NCI-H187 treated with DMSO at 0.1 percent for 48 hours (cell line): ENCODE measurements at places on chromosomes 3 and 15.

DNA sequence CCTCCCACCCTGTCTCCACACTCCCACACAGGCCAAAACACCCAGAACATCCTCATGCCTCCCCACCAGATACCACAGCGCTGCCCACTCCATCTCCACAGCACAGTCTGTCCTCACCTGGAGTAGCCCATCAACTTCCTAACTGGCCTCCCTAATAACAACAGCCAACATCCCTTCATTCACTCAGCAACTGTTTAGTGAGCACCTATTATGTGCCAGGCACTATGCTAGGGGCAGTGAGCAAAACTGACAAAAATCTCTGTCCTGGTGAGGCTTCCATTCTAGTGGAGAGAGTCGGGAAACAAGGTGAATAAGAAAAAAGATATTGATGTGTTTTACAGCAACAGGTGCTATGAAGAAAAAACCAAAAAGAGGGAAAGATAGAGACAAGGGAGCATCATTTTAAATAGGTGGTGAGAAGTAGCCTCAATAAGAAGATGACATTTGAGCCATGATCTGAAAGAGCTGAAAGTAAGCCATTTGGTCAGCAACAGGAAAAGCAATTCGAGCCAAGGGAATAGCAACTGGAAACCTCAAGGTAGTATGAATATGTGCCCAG lies 523.9 kb downstream of the SHQ1 start:
- DNase-seq: no peak

DNA sequence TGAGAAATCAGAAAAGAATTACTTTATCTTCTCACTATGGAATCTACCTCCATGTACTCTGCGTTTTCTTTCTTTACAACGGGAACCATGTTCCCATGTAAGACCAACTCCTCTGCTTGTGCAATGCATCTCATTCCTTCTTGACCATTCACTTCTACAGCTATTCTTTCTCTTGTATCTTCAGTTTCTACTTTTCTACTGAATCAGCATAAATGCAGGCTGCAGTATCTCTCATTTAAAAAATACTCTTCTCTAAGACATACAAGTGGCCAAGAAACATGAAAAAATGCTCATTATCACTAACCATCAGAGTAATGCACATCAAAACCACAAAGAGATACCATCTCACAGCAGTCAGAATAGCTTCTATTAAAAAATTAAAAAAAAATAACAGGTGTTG lies 74.1 kb upstream of the NANOGP8 start:
- DNase-seq: no peak

DNA sequence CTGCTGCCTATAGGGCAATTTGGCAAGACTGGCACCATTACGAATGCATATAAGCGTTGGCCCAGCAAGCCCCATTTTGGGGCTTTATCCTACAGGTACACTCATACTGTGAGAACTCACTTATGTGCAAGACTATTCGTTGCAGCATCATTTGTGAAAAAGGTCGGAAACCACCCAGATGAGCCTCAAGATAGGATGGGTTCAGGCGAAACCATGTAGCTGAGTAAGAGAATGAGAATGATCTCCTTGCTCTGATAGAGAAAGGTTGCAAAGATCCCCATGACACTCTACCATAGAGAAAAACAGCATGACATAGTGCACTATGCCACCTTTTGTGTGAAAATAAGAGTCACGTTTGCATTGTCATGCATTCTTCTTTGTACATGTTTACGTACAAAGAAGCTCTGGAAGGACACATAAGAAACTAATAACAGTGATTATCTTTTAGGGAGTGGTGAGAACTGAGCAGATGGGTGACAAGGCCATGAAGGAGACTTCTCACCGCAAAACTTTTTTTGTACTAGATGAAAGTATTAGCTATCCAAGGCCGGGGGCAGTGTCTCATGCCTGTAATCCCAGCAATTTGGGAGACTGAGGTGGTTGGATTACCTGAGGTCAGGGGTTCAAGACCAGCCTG lies 50.0 kb downstream of the RHCG start:
- no peak for DNase-seq

DNA sequence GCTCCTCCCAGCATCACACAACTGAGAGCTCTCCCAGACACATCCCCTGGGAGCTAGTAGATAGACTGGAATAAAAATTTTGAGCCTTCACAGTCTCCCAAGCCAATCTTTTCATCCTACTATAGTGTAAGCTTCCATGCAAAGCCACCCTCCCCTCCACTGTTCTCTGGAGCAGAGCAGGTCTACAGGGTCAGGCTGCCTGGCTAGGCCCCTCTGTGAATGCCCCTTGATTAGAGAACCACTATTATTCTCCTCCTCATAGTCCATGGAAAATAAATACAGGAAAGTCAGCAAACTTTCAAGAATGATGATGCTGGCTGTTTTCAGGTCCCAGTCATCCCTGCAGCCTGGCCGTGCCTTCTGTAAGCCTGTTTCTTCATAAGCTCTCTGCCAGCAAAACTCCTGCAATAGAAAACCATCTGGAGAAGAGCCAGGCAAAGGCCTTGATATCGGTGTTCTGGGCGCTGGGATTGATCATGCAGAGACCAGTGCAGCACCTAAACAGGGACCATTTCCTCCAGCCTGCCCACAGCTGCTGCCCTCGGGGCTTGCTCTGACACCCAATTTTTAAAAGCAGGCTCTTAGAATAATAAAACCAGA lies 51.7 kb downstream of the CRYGS start:
- no peak for DNase-seq

DNA sequence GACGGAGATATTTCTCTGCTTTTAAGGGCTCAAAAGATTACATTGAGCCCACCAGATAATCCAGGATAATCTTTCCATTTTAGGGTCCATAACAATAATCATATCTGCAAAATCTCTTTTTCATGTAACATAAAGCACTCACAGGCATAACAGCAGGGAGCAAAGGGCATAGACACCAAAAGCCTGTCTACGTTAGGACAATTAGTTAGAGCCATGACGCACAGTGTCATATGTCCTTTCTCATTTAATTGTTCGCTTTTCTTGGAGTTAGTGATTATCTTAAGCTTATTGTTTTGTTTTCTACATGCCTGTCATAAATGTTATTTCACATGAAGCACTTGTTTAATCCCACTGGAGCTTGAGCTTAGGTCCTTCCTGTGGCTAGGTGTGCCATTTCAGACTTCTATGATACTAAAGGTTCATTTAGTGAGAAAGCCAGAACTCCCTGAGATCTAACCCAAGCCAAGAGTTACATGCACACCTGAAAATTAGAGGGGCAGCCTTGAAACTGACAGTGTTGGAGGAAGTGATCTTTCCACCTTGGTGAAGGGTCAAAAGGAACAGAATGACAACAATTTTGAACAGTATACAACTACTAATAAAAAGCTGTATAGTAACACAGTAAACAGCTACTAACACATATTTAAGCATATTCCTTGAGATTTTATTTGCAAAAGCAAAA lies 11.7 kb upstream of the HHATL start:
- DNase-seq: no peak

- DNase-seq: no peak
Observed at GRCh38 chr15:92600856-92601255, 54.7 kb downstream of the FAM174B start.

DNA sequence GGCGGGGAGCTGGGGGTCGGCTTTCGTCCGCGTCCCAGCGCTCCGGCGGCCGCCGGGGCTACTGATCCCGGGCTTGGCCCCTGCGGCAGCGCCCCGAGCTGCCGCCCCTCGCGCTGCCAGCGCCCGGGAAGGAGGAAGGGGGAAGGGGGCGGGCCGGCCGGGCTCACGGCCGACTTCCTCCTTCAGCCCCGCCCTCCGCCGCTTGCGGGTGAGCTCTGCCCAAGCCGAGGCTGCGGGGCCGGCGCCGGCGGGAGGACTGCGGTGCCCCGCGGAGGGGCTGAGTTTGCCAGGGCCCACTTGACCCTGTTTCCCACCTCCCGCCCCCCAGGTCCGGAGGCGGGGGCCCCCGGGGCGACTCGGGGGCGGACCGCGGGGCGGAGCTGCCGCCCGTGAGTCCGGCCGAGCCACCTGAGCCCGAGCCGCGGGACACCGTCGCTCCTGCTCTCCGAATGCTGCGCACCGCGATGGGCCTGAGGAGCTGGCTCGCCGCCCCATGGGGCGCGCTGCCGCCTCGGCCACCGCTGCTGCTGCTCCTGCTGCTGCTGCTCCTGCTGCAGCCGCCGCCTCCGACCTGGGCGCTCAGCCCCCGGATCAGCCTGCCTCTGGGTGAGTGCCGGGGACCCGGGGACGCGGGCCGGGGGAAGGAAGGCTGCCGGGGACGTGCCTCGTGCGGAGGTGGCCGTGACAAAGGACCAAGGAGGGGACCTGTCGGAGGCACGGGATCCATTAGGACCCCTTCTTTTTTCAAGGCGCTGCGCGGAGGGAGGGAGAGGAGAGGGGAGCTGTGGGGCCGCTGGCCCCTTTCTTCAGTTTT lies at the start of gene SEMA4B:
Gene SEMA4B (plus strand): TSS at position 201 of the 814 bp plus-strand sequence. CDS start 249 bp downstream, at position 450.
- DNase-seq: no peak

DNA sequence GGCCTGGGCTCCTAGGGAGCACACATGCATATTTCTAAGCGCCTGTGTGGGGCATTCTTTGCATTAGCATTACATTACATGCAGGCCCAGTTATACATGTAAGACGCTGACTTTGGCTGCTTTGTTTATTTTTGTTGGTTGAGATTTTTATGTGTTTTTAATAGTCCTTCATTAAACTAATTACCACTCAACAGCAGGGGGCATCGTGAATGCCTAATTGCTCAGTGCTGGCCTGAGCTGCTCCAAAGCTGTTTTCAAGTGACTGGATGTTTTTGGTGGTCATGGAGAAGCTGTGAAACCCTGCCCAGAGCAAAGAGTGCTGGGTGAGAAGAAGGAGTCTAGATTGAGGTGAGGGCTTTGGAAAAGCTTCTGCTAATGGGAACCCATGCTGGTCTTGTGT lies 41.5 kb downstream of the GPD1L start:
- DNase-seq: no peak

GRCh38 chr3:15292765-15293522 lies 39.4 kb downstream of the SH3BP5 start:
- DNase-seq: no peak

DNA sequence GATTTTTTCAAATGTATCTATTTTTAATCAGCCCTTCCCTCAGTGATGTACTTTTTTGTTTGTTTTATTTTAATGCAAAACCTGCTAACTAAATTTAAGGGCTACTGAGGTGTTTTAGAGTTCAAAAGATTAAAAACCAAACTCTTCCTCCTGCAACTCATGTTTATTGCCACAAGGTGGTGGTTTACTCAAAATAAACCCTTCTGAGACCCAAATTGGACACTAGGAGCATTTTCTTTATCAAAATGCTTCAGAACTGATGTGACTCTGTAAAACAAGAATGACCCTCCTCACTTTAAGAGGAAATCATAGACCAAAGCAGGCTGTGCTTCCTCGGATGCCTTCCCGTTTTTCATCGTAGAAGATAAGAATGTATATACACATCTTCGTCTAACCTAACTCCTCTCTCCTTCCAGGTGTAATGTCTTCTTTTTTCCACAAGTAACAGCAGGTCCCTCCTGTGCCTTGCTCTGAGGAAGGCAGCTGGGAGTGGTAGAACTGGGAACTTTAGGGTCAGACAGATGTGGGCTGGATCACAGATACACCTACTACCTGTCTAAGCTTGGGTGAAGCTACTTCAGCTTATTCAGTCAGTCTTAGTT lies 2.9 kb upstream of the NME9 start:
- DNase-seq: no peak

DNA sequence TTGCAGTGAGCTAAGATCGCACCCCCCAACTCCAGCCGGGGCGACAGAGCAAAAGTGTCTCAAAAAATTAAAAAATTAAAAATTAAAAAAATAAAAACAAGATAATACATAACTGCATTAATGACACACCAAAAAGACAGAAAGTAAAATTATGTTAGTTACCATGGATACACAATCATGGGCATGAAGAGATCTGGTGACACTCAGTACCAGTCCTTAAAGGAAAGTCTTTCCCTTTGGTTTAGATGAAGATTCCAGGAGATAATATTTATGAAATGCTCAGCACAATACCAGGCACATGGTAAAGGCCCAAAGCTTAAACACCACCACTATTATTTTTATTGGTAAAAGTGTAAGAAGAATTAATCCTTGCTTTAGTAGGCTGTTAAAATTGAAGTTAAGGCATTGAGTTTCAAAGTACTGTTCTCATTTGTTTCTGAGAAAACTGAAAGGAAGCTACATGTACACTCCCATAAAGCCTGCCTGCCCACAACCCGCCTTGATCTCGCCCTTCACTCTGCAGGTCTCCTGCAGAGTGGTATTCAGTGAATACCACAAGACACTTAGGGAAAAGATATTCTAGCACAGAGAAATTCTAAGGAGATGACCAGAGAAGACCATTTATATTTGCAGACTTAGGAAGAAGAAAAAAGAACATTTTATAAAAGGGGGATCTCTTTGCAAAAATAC lies 52.3 kb downstream of the SUCLG2 start:
- DNase-seq: no peak

DNA sequence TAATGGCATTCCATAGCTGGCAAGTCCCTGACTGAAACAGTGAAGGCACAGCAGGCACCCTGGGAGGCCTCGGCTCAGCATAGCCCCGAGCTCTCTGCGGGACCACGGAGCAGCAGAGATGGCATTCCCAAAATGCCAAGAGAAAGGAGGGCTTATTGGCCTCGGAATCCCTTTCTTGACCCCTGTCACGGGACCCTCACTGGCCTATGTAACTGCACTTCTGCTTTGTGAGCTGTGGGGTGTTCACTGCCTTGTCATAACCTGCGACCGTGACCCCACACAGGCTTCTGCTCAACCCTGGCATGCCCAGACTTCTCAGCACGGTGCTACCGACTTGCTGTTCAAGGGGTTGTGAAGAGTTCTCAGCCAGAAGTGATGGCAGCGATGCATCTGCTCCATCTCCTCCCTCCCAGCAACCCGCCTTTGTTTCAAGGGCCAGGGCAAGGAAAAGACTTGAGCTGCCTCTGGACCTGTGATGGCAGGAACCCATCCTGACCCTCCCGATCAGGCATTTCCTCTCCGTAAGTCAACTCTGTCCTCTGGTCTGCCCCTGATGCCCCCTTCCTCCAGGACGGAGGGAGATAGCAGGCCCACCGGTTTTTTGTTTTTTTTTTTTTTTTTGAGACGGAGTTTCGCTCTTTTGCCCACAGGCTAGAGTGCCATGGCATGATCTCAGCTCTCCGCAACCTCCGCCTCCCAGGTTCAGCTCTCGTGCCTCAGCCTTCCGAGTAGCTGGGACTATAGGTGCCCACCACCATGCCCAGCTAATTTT lies 30.5 kb downstream of the EHD4 start:
- DNase-seq: no peak

- no peak for DNase-seq
Observed at GRCh38 chr3:31882895-31883294, 98.2 kb downstream of the OSBPL10 start.

DNA sequence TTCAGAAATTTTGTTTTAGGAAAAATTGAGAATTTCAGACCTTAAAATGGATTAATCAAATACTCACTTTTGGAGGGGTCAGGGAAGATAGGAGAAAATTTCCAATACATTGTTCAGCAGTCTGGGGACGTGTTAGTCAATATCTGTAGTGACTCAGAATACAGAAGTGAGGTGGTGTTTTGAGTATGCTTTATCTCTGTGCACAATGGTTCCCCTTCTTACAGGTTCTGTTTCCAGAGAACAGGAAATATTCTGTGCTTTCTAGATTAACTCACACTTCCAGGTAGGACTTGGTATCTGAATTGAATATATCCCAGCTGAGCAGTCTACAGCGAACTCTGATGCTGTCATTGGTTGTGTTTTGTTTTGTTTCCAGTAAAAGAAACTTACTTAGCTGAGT lies 30.7 kb upstream of the CCDC54 start:
- DNase-seq: no peak

GRCh38 chr3:140470962-140471361 lies 206.9 kb upstream of the TRIM42 start:
- no peak for DNase-seq
